GM12878 (cell line): ENCODE measurements at places on chromosomes 7 and 10.

- H3K4me1 ChIP-seq: no peaks in the 10 kb centered on the region
- peaks cover 26% of the 10 kb centered on the region for H3K36me3 ChIP-seq
- no peak for DNase-seq
- no peak overlapping the region for H3K27ac ChIP-seq
- no peak overlapping the region for H3K4me3 ChIP-seq
Measured at GRCh38 chr10:88920986-88921593, 31.5 kb downstream of the ACTA2 start.

GRCh38 chr10:114642729-114643128 lies 15.3 kb downstream of the ABLIM1 start:
- H3K4me1 ChIP-seq: no peaks in the 10 kb centered on the region
- no peaks in the 10 kb centered on the region for H3K27me3 ChIP-seq
- DNase-seq: no peak
- H3K36me3 ChIP-seq: no peaks in the 10 kb centered on the region
- H3K4me3 ChIP-seq: no peak overlapping the region
- no peak overlapping the region for H3K27ac ChIP-seq

DNA sequence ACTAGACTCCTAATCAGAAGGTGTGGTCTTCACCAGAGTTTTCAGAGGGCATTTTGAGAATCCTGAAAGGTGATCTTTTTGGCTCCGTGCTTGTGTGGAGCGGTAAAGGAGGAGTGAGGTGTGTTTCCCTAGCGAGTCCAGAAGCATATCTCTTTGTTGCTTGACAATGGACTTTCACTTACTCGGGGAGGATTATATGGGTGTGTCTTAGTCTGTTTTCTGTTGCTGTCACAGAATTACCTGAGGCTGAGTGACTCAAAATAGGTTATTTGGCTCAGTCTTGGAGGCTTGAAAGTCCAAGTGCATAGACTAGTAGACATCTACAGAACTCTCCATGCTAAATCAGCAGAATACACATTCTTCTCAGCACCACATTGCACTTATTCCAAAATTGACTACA lies 57.9 kb downstream of the AKR1C4 start:
- DNase-seq: no peak
- H3K27me3 ChIP-seq: no peaks in the 10 kb centered on the region
- H3K4me3 ChIP-seq: no peak overlapping the region
- no peaks in the 10 kb centered on the region for H3K4me1 ChIP-seq

DNA sequence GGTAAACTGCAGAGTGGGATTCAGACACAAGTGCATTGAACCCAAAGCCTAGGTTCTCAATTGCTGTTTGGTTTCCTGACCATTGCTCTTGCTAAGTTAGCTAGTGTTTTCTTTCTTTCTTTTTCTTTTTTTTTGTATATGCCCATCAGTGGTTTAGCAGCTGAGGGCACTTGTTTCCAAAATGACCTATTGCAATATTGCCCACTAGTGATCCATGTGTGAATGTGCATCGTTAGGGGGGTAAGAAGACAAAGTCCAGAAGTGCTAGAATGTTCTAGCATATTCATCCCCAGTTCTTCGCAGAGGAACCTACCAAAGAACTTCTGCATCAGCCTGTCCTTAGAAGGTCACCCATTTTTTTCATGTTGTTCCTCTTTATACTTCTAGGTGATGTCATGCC lies 252.8 kb upstream of the GPR26 start:
- no peak for DNase-seq
- H3K27me3 ChIP-seq: no peaks in the 10 kb centered on the region
- H3K4me3 ChIP-seq: no peak overlapping the region
- no peaks in the 10 kb centered on the region for H3K36me3 ChIP-seq

GRCh38 chr10:24901686-24902399 lies 50.6 kb downstream of the PRTFDC1 start:
- no peaks in the 10 kb centered on the region for H3K27me3 ChIP-seq
- peak overlapping the region; percentile 28; the same call in 1 of the 2 replicates for H3K4me3 ChIP-seq
- peak overlapping the region; percentile 59 for H3K27ac ChIP-seq
- H3K36me3 ChIP-seq: no peaks in the 10 kb centered on the region
- peak; percentile 43 for DNase-seq

DNA sequence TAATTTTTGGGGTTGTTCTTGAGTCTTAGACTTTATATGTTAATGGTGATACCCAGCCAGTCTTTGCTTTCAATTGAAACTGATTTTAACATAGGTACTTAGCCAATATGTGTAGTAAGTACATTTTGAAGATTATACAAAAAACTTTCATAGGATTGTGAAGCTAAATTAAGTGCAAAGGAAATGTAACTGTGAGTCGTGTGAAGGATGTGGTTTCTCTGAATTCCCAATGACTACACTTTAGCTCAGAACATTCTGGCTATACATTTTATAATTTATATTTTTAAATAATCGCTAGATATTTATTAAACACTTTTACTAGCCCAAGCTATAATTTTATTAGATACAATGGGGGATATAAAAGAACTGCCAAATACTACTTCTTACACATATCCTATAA lies 359.3 kb downstream of the PCLO start:
- no peaks in the 10 kb centered on the region for H3K36me3 ChIP-seq
- H3K27ac ChIP-seq: no peak overlapping the region
- H3K4me1 ChIP-seq: no peaks in the 10 kb centered on the region
- H3K27me3 ChIP-seq: no peaks in the 10 kb centered on the region

- no peak overlapping the region for H3K27ac ChIP-seq
- H3K36me3 ChIP-seq: peaks cover 8% of the 10 kb centered on the region
- no peaks in the 10 kb centered on the region for H3K27me3 ChIP-seq
- H3K4me1 ChIP-seq: no peaks in the 10 kb centered on the region
Measured at GRCh38 chr10:5930272-5930671, 40.2 kb downstream of the FBH1 start.

- no peak overlapping the region for H3K4me3 ChIP-seq
- no peaks in the 10 kb centered on the region for H3K36me3 ChIP-seq
- DNase-seq: no peak
- H3K27ac ChIP-seq: no peak overlapping the region
- H3K27me3 ChIP-seq: no peaks in the 10 kb centered on the region; the same call in 1 of the 2 replicates
Measured at GRCh38 chr10:110764378-110764777, 107.3 kb upstream of the PDCD4 start.

GRCh38 chr7:50867034-50867356 lies 84.3 kb upstream of the GRB10 start:
- no peak overlapping the region for H3K27ac ChIP-seq
- no peaks in the 10 kb centered on the region for H3K27me3 ChIP-seq
- no peak overlapping the region for H3K4me3 ChIP-seq
- no peaks in the 10 kb centered on the region for H3K36me3 ChIP-seq
- H3K4me1 ChIP-seq: no peaks in the 10 kb centered on the region

DNA sequence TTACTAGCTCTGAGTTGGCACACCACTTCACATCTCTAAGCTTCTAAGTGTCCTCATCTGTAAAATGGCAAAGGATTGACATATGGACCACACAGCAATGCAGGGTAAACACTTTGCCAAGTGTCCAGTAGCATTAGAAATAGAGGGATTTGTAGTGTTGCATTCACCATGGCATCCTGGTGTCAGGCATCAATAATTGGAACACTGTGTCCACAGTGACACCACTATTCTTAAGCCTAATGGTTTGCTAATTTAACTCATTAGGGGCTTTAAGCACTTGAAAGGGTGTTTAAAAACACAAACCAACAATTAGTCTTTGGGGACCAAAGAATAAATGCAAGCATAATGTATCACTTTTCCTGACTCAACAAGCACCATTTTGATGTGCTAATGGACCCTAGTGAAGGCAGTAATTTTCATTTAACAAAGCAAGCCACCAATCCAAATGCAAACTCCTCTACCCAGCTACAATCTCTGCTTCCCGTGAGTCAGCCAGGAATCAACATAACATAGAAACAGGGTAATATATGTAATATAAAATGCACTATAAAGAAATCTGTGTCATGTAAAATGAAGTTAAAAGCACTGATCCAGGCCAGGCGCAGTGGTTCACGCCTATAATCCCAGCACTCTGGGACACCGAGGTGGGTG lies 75.9 kb downstream of the FAM204A start:
- no peaks in the 10 kb centered on the region for H3K4me1 ChIP-seq
- no peak overlapping the region for H3K4me3 ChIP-seq
- no peaks in the 10 kb centered on the region for H3K36me3 ChIP-seq
- H3K27me3 ChIP-seq: no peaks in the 10 kb centered on the region

- no peaks in the 10 kb centered on the region for H3K36me3 ChIP-seq
- H3K27ac ChIP-seq: no peak overlapping the region
- no peak overlapping the region for H3K4me3 ChIP-seq
- H3K27me3 ChIP-seq: no peaks in the 10 kb centered on the region
- H3K4me1 ChIP-seq: no peaks in the 10 kb centered on the region
Measured at GRCh38 chr7:10355816-10356215, 617.9 kb upstream of the PHF14 start.

GRCh38 chr7:18004372-18004771 lies 23.3 kb downstream of the PRPS1L1 start:
- no peaks in the 10 kb centered on the region for H3K36me3 ChIP-seq
- no peak for DNase-seq
- no peaks in the 10 kb centered on the region for H3K4me1 ChIP-seq
- H3K4me3 ChIP-seq: no peak overlapping the region
- no peaks in the 10 kb centered on the region for H3K27me3 ChIP-seq
- H3K27ac ChIP-seq: no peak overlapping the region

- no peak overlapping the region for H3K4me3 ChIP-seq
- H3K27ac ChIP-seq: no peak overlapping the region
- no peak for DNase-seq
- H3K27me3 ChIP-seq: no peaks in the 10 kb centered on the region
- H3K36me3 ChIP-seq: no peaks in the 10 kb centered on the region
- H3K4me1 ChIP-seq: no peaks in the 10 kb centered on the region
Measured at GRCh38 chr10:117277675-117278074, 36.8 kb downstream of the SLC18A2 start.

DNA sequence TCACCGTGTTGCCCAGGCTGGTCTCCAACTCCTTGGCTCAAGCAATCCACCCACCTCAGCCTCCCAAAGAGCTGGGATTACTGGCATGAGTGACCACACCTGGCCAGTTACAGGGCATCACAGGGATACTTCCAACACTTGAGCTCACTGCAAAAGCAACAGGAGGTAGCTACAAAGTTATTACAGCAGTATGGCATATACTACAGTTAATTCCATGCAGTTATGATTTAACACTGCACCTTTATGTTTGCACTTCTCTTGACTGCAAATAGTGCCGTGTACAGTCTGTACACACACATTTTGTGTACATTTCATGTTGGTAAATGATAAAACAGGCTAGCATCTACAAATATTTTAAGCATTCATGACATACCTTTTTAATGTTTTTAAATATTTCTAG lies 21.3 kb downstream of the SRPK2 start:
- DNase-seq: no peak
- H3K4me1 ChIP-seq: no peaks in the 10 kb centered on the region
- H3K36me3 ChIP-seq: no peaks in the 10 kb centered on the region
- no peaks in the 10 kb centered on the region for H3K27me3 ChIP-seq
- H3K4me3 ChIP-seq: no peak overlapping the region

GRCh38 chr10:45035673-45036072 lies 35.0 kb downstream of the ZNF22 start:
- H3K27me3 ChIP-seq: no peaks in the 10 kb centered on the region
- H3K4me3 ChIP-seq: no peak overlapping the region
- no peaks in the 10 kb centered on the region for H3K4me1 ChIP-seq
- DNase-seq: no peak

GRCh38 chr7:43723007-43723341 lies 6.3 kb downstream of the COA1 start:
- H3K36me3 ChIP-seq: peaks cover 4% of the 10 kb centered on the region; the same call in 1 of the 2 replicates
- DNase-seq: no peak
- no peaks in the 10 kb centered on the region for H3K27me3 ChIP-seq
- H3K4me1 ChIP-seq: no peaks in the 10 kb centered on the region
- no peak overlapping the region for H3K27ac ChIP-seq

DNA sequence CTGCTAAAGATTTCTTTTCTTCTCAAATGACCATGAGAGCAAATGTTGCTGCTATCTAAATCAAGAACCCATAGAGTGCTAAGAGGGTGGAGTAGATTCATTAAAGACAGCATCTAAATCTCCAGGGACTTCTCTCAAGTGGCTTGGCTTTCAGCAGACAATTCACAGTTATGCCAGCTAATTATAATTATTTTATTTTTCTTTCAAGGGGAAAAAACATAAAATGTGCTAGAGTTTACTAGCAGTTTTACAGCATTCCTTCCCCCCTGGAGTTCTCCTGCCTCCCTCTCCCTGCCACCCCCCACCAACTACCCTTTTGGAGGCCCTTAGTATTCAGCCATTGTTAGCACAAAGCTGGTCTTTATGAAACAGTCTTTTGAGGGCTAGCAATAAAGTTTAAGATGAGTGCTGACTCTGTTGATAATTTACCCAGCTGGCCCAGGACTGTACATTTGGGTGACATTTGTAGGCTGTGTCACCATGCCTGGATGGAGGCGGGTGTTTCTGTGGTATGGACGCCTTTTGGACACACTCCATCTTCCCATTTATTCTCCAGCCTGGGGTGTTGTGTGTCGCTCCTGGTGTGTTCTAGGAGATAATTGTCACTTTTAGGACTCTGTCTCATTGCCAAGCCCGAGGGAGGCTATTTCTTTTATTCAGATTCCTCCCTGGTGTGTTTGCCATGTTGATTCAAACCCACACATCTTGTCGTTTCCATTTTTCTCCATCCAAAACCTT lies 160.2 kb downstream of the CREB5 start:
- H3K27me3 ChIP-seq: no peaks in the 10 kb centered on the region
- H3K27ac ChIP-seq: peak overlapping the region; percentile 27; the same call in 1 of the 2 replicates
- H3K36me3 ChIP-seq: no peaks in the 10 kb centered on the region; the same call in 1 of the 2 replicates
- no peak overlapping the region for H3K4me3 ChIP-seq
- DNase-seq: no peak
- peaks cover 23% of the 10 kb centered on the region for H3K4me1 ChIP-seq
